ENCODE measurements at places on chromosomes 12 and 14.

- DNase-seq, result no peak
Observed at GRCh38 chr12:106894774-106895173, 60.9 kb upstream of the TMEM263 start.

- DNase-seq, result no peak
Observed at GRCh38 chr12:111195316-111195715, 173.6 kb downstream of the PHETA1 start.

DNA sequence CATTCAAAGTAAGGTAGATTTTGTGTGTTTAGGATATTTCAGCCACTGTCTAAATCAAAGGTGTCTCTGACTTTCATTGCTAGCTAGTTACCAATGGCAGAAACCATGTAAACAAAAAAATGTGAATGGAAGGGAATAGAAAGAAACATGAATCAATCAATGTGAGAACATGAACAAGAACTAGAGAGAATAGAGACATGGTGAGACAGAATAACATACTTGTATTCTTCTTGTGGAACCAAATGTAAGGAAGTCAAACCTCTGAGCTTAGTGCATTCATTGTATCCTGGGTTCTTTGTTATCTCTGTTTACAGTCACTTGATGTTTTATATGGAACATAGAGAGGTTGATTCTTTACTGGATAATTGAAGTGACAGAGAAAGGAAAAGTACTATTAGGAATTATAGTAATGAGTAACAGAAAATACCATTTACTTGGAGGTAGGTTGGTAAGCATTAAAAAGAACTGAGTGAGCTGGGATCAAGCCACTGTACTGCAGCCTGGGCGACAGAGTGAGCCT is 2.6 kb upstream of the WNK1 start:
- DNase-seq, result no peak

GRCh38 chr12:27924350-27925135 is 48.0 kb downstream of the PTHLH start:
- no peak for DNase-seq

DNA sequence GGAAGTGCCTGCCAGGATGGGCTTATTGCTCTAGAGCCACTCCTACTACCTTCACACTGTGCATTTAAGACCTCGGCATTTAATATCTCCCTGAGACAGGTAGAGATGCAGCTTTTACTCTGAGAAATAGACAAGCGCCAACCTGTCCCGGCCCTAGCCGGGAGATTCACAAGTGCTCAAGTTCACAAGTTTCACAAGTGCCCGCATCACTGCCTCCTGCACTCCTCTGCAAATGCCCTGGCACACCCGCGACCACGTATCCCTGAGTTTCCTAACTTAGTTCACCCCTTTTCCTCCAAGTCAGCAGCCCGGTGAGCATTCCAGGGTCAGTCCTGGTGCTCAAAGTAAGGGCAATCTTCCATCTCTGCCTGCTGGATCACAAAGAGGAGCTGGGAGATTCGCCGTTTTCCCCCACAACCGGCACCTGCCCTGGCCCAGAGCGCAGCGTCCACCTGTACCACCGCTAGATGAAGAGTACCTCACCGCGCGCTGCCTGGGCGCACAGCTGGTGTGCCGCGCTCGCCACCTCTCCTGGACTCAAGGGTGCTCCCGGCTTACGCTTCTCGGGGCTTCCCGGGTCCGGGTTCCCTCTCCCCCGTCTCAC is 5.0 kb upstream of the SLC38A4 start:
- no peak for DNase-seq

GRCh38 chr14:105537580-105538474 is 11.4 kb downstream of the TMEM121 start:
- peak; percentile 76 for DNase-seq

GRCh38 chr12:113727651-113728061 is 238.5 kb downstream of the RBM19 start:
- DNase-seq, result no peak

DNA sequence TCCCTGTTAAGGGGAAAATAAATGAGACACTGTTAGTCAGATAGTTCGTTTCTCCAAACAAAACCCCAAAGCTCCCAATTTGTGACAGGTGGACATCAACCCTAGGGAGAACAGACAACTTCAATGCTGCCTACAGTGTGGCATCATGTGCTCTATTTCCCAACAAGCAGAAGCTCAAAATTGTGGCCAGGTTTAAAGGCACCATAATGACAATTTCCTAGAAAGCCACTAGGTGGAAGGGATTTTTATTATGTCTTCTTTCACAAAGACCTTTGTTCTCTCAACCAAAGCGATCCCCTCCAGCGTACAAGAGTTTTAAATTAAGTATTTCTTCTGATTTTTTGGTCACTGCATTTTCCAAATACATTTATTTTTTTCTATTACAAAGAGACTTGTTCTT is 88.0 kb upstream of the MBIP start:
- no peak for DNase-seq

DNA sequence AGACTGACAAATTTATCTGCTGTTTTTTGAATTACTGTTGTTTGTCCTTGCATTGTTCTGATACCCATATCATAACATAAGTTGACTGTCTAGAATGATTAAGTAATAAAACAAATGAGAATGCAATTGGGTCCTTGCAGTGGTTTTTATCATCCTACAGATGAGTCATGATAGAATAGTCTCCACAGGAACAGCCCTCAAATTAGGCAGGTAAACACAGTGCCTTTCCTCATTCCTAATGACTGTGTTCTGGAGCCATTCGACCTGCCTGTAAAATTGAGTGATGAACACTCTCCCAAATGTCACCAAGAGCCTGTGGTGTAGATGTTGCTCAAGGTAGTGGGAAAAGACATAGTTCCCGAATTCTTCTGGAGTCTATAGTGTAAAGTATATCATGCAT is 12.3 kb downstream of the NKX2-8 start:
- no peak for DNase-seq

DNA sequence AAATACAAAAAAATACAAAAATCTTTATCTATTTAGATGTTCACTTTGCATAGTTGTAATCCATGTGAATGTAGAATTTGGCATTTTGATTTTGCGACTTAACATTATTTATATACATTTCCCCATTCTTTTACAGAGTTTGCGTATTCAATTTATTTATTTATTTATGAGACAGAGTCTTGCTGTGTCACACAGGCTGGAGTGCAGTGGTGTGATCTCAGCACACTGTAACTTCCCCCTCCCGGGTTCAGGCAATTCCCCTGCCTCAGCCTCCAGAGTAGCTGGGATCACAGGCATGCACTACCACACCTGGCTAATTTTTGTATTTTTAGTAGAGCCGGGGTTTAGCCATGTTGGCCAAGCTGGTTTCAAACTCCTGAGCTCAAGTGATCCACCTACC is 25.3 kb upstream of the STRN3 start:
- DNase-seq, result no peak

DNA sequence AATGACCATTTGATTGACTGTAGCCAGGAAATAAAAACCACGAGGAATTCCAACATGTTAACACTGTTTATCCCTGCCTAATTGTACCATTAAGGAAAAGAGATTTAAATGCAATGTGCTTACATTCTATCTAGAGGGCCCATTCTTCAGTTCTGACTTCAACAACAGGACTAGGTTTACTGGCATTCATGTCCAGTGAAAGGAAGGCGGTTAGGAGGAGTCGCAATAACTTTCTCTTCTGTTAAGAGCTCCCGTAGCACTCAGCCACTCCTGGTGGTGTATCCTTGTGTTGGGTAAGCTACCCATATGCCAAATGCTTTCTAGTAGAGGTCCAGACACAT is 154.7 kb downstream of the STXBP6 start:
- no peak for DNase-seq

DNA sequence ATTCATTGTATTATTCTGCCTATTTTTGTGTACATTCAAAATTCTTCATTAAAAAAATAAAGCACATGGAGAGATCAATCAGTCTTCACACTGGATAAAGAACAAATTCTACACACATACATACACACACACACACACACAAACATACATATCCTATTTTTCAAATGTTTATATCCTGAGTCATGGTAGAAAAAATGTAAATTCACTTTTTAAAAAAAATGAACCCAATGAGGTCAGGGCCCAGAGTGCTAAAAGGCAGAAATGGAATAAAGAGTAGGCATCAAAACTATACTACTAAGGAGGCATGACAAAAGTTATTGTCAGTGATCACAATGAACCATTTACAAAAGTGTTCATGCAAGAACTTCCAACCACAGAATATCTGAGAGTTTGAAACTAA is 17.3 kb downstream of the GALC start:
- no peak for DNase-seq

GRCh38 chr12:48965298-48965838 is 6.2 kb downstream of the WNT10B start:
- DNase-seq, result no peak

DNA sequence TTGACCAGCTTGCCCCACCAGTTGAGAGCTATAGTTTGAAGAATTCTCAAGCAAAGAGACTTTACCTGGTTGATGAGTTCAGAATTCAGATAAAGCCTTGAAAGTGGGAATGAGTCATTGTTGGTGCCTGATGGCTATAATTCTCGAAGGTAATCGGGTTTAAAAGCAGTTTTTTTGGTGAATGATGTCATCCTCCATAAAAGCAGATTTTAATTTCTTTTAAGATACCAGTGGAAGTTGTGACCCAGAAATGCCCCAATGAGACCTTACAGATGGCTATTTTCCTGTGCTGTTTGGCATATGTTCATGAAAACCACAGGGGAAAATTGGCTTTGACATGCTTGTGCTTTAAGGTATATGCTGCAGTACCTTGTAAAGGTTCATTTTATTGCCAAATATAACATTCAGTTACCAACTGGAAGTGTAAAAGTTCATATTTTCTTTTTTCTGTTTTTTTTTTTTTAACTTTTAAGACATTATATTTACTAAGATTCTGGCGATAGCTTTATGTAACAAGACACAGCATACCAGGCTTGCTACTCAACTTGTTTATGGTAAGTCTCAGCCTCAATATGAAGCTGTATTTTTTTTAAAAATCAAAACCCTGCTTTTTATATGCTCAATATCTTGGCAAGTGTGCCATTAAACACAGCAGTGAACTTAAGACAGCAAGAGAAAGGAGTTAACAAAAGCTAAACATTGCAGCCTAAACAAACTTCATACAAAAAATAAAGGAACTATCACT is 119.3 kb downstream of the LMNTD1 start:
- peak; percentile 22 for DNase-seq

GRCh38 chr12:53320352-53321195 is 836 bp downstream of the AAAS start:
- DNase-seq, result no peak

GRCh38 chr14:100679707-100680438 is 46.8 kb upstream of the DLK1 start:
- no peak for DNase-seq

DNA sequence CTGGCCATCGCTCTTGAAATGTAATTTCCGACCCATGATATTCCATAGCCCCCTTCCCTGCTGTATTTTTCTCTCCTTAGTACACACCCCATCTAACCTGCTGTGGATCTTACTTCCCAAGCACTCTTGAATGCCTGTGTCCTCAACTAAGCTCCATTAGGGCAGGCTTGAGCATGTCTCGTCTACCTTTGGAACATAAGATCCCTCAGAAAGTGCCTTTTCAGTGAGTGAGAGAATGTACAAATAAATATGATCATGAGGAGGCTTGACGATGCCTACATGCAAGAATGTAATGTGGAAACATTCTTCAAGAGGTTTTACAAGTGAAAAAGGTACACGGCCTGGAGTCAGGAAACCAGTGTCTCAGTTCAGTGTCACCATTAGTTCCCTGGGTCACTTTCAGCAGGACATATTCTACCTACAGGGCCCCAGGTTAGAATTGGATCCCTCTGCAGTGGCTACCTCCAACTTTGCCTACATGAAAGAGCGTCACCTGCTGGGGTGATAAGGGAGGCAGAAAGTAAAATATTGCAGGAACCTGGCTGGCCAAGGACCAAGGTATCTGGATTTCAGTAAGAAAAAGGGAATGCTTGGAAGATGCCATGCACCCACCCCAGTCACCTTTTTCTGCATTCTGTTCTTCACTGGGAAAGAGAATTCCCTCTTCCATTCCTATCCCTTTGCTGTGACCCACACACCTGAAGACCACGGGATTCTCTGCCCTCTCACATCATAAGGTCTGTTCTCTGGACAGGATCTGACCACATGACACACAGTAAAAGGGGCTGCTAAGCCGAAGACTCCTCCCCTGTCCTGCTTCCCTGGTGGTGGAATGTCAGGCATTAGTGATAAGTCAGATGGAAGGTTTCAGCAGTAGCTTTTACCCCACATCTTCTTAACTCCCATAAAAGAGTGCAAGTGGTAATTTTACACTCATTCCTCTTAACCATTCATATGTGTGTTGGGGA is 24.6 kb upstream of the SERPINA1 start:
- no peak for DNase-seq

DNA sequence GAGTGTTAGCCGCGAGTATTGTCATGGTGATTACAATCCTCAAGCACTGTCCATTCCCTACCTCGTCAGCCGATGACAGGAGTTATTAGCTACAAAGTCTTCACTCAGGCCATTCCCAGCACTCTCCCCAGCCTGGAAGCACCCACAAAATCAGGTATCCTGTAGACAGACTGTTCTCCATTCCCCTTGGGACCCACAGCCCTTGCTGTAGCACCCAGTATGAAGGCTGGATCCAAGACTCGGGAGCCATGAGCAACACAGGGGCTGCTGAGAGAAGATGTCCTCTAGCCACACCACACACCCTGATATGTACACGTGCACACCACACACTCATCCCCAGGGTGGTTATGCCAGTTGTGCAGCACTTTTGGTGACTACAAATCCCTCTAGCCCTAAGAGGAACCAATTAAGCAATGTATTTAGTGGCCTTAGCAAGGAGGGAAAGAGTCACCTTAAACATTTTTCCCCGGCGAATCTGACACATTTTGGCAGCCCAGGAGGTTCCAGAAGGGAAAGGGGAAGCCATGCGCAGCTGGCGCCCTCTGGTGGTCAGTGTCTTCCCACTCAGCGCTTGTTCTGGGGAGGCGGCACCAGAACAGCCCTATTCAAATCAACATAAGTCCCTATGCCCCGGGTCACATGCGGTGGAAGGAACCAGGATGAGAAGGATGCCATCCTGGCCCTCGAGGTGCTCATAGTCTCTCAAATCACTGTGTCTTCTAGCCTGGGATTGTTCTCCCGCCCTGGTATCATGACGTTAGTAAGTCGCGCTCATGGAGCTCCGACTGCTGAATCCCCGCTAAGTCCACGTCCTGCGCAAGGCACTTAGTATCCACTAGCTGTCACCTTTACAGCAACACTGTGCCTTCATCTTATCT is 96.9 kb downstream of the GCH1 start:
- DNase-seq, result peak; percentile 96

- DNase-seq, result no peak
Observed at GRCh38 chr12:92921877-92922276, 7.2 kb downstream of the EEA1 start.

- DNase-seq, result no peak
Observed at GRCh38 chr12:29253906-29254625, 105.0 kb downstream of the FAR2 start.

- DNase-seq, result no peak
Observed at GRCh38 chr12:27207615-27208413, 36.3 kb upstream of the STK38L start.

GRCh38 chr14:64646103-64646502 is 58.1 kb upstream of the PLEKHG3 start:
- no peak for DNase-seq

DNA sequence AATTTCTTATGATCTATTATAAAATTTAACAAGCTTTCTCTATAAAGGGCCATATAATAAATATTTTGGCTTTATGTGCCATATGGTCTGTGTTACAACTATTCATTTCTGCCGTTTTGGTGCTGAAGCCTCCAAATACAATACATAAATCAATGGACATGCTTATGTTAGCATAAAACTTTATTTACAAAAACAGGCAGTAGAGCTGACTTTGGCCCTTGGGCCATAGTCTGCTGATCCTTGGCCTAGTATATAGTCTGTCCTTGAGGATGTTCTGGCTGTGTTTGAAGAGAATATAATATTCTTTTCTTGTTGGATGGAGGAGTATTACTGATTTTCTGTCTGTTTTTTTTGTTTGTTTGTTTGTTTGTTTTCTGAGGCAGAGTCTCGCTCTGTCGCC is 81.6 kb downstream of the SPATS2 start:
- DNase-seq, result no peak
